Activated naive CD4-positive, alpha-beta T cell treated with anti-CD3 and anti-CD28 coated beads, Interleukin-2, amount 50 U/mL, for 72 hours (primary cell): ENCODE measurements at places on chromosomes 1 and 21. TPM values are rescaled to one million over a fixed set of nuclear protein-coding genes. Genes with fewer than 3 reads are reported as not detected.
A peak's percentile ranks its signal among the peaks of the same experiment; 100 is the strongest.

- DNase-seq = no peak
Measured at GRCh38 chr1:177591155-177591554, 378.7 kb downstream of the SEC16B start.

DNA sequence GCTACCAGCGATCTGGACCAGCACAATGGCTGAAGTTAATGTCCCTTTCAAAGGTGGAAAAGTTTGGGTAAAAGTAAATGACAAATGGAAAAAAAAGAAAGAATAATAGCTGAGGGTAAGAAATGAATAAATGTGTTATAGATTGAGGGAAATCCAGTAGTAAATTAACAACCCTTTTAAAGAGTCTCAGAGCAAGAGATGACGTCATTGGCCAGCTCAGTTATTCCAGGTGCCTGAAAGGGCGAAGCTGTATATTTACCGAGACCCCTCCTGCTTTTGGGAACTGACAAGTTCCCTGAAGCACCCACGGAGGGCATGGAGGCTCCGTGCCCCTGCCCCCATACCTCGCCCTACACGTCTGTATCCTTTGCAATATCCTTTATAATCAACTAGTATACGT lies 40.5 kb upstream of the KCNJ6 start:
- DNase-seq = no peak

GRCh38 chr1:35668506-35668905 lies 27.2 kb upstream of the PSMB2 start:
- no peak for DNase-seq

- DNase-seq = peak; percentile 27
Measured at GRCh38 chr1:234881893-234882771, 246.5 kb downstream of the TOMM20 start.

DNA sequence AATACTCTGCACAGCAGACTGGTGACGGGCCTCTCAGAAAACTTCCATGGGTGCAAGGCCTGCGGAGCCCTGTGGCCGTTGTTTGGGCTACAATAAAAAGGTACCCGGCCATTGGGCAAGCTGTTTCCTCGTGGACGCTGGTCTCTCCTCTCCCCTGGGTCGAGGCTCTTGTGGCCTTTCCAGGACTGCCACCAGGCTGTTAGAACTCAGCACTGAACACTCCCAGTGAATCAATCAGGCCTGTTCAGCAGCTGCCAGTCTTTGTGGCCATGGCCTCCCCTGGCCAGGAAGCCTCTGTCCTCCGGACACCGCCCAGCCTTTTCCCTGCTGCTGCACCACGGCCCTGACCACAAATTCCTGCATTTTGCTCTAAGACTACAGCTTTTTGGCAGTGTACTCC lies 33.0 kb upstream of the ACTRT2 start:
- peak; percentile 26 for DNase-seq

GRCh38 chr1:974687-975328 lies 7.1 kb downstream of the PERM1 start:
- DNase-seq = no peak

- DNase-seq = no peak
Measured at GRCh38 chr1:209807509-209807908, 1.6 kb upstream of the IRF6 start.

- no peak for DNase-seq
Measured at GRCh38 chr1:32761253-32761877, 55.8 kb downstream of the YARS1 start.

DNA sequence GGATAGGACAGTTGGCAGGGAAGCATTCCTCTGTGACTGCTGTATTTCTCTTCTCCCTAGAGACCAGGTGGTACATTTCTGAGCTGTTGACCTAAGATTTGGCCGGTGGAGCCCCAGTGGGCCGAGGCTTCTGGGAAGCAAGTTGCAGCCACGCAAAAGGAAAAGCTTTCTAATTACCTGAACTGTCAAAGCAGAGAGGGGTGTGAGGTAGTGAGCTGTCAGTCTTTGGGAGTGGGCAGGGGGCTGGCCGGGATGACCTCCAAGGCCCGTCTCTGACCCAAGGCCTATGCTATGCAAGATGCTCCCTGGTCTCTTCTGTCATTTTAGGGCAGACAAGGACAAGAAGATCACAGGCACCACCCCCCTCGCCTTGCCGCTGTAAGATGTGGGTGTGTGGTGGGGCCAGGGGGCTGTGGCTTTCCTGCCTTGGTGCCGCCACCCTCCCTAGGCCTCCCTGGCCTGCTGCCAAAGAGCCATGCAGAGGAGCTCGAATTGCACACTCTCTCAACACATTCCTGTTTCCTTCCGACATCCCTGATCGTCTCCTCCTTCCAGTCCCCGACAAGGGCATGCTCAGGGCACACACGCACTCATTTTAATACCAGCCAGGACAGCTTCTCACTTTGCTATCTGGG lies 7.7 kb downstream of the PADI1 start:
- peak; percentile 56 for DNase-seq

- DNase-seq = no peak
Measured at GRCh38 chr1:55484173-55484572, 269.0 kb upstream of the USP24 start.

- no peak for DNase-seq
Measured at GRCh38 chr1:97581614-97582051, 339.2 kb downstream of the DPYD start.

DNA sequence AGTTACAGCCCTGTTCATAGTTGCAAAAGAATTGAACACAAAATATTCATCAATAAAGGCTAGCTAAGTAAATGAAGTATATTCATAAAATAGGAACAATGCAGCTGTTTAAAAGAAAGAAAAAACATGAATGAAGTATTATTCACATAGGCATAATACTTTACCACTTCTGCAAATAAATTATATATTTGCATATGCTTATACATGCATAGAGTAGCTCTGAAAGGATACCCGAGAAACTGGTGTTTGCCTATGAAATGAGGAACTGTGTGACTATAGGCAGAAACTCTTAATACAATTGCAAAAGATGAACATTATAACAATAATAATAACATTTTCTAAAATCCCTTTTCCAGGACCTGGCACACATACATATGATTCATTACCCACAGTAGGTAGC lies 385.9 kb downstream of the DSCAM start:
- DNase-seq = no peak

DNA sequence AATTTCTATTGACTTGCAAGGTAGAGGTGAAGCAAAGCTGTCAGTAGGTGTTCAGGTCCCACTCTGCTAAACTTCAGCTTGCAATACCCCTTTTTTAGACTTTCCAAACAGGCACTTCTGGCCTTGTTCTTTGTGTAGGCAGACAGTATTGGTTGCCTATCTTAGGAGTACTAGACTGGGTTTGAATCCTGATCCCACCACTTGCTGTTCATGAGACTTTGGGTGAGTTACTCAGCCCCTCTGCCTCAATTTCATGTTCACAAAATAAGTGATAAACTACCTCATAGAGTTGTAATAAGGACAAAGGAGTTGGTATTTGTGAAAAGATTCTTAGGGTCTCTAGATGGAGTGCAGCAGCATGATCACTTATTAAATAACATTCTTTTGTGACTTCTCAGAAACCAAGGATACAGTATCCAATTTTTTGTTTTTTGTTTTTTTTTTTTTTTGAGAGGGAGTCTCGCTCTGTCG lies 5.2 kb downstream of the RCC1 start:
- DNase-seq = peak; percentile 36

DNA sequence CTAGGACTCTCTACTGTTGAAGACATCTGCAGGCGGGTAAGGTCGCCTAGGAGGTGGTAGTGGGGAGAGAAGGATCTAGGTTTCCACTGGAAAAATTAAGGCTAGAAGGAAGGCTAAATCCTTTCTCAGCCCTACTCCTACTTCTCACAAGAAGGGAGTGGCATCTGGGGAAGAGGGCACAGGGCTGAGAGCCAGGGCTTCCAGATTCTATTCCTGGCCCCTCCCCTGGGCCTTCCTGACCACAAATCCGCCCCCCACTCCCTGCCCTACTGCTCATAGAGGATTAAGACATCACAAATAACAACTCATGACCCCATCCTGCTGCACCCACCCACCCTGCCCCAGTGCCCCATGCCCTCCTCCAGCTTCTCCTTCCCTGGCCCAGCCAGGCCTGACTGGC lies 2.5 kb downstream of the PHLDA3 start:
- no peak for DNase-seq

DNA sequence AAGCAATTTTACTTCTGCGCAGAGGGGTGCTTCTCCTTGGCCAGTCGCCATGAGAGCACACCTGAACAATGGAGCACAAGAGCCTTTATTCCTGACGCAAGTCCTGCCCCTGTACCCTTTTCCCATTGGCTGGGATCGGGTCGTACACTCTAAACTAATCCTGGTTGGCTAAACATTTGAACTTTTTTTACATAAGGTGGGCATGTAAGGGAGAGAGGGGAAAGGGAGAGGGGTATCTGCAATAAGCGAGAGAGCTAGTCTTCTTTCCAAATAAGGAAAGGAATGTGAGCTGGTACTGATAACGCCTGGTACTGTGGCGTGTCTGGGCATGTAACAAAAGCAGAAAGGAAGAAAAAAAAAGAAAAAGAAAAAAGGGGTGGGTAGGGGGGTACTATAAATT lies 21.8 kb downstream of the MFSD2A start:
- DNase-seq = no peak

DNA sequence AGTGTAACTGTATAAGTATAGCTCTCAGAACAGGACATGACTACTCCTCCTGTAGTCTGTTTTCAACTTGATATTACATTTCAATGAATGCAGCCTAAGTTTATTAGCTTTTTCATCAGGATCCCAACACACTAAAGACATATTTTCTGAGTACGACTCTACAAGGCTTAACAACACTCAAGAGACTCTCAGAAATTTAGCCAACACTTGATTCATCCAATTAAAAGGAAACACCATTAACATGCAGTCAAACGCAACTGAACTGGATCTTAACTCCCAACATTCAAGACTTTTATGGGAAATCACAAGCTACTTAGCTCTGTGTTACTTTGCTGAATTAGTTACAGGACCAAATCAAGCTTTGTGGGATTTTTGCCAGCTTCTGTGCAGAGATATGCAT lies 65.2 kb upstream of the SGIP1 start:
- no peak for DNase-seq

DNA sequence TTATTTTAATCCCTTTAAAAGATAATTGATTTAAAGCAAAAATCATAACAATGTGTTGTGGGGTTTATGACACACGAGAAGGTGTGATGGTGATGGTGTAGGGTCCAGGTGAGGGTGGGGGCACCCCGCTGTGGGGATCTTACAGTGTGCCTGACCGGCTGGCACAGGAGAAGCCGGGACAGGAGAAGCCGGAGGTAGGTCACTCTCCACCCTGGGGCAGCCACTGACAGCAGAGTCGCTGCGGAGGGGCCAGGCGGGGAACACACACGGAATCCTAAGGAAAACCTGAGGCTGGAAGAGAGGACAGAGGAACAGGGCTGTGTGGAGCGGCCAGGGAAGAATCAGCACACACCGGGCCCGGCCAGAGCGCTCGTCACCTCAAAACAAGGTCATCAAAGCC lies 4.3 kb upstream of the LRRC3 start:
- peak; percentile 30 for DNase-seq

GRCh38 chr1:117368116-117369108 lies 1.2 kb downstream of the MAN1A2 start:
- DNase-seq = no peak

- DNase-seq = no peak
Measured at GRCh38 chr1:186165303-186165702, 209.8 kb downstream of the TPR start.

DNA sequence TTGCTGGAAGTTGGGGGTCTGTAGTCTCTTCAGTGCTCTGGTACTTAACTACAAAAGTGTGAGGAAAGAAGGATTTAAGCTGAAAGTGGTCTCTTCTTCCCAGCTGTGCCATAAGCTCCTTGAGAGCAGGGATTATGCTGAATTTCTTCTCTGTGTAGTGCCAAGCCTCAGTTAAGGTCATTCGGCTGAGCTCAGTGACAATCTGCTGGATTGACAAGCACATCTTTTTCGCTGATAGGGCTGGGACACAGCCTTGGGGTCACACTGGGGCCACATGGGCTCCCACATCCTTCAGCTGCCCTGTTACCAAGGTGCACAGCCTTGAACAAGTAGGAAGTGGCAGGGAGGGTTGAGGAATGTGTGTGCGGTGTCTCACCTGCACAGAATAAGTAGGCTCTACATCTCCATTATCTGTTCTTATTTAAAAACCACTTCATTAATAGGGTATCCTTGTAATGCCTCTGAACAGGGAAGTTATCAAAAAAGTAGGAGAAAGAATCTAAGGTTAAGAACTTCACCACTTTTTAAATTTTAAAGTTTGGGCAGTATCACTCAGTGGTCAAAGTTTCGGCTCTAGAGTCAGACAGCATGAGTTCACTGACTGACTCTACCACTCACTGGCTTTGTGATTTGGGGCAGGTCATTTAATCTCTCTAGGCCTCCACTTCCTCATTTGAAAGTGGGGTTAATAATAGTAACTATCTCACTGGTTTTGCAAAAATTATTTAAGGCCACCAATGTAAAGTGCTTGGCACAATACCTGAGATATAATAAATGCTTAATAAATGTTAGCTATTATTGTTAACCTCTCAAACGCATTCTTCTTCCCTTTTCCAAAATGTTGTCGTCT lies 10.3 kb downstream of the ZBTB40 start:
- DNase-seq = no peak

DNA sequence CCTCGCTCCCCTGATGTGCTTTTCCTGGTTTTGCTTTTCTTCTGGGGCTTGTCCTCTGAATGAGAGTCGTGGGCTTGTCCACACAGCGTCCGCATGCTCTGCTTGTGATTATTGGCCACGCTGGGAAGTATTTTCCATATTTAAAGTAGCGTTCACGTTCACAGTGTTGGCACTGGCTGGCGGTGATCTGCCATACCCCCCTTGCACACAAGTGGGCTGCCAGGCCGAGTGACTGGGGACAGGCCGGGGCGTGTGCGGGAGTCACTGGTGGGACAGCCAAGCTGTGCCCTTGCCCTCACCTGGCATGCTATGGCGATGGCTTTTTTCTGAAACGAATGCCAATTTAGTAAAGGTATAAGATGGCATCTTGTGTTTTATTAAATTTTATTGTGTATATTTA lies 32.8 kb downstream of the SLC37A1 start:
- no peak for DNase-seq

GRCh38 chr1:166999075-166999474 lies 10.0 kb downstream of the MAEL start:
- no peak for DNase-seq

GRCh38 chr1:61279570-61279969 lies 197.2 kb downstream of the NFIA start:
- no peak for DNase-seq

DNA sequence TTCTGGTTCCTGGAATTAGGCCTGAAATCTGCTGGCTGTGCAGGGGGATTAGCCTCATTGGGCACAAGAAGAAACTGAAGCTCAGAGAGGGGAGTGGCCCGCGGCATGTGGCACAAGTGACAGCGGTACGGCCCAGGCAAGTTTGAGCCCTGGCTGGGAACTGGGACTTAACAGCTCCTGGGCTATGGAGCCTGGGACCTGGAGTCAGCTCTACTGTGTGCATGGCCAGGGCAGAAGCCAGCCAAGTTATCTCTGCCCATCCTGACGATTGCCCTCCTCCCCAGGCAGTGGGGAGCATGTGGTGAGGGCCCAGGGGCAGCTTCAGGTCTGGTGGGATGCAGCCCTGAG lies 61.3 kb downstream of the ALPL start:
- no peak for DNase-seq

The JAM2 gene
- total RNA-seq = 1.4 TPM

The SMCP gene
- not detected for total RNA-seq

The TMPRSS15 gene
- not detected for total RNA-seq

The TNFRSF18 gene
- 43.6 TPM for total RNA-seq

The RIPPLY3 gene
- total RNA-seq = 0.18 TPM

The FNBP1L gene
- total RNA-seq = 0.36 TPM

The CHI3L1 gene
- total RNA-seq = 0.49 TPM
